ENCODE measurements at places on chromosomes 6 and 20. TPM values are rescaled to one million over a fixed set of nuclear protein-coding genes. Genes with fewer than 3 reads are reported as not detected.

Gene MICA
- total RNA-seq: 20.7 TPM

Gene PDE10A
- 1.7 TPM for total RNA-seq

Gene ZGPAT
- total RNA-seq: 34.0 TPM

DNA sequence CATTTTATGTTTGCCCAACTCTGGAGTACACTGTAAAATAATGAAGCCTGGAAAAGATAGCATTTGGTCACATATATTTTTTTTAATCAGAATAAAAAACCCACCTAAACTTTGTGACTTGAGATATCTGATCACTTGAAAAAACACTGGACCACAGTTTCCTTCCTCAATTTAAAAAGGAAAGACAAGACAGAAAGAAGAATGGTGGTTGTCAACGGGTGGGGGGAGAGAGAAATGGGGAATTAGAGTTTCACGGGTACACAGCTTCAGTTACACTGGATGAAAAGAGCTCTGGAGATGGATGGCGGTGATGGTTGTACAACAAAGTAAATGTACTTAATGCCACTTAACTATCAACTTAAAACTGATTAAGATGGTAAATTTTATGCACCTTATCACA, 14.7 kb upstream of the DST start:
- DNase-seq: no peak

DNA sequence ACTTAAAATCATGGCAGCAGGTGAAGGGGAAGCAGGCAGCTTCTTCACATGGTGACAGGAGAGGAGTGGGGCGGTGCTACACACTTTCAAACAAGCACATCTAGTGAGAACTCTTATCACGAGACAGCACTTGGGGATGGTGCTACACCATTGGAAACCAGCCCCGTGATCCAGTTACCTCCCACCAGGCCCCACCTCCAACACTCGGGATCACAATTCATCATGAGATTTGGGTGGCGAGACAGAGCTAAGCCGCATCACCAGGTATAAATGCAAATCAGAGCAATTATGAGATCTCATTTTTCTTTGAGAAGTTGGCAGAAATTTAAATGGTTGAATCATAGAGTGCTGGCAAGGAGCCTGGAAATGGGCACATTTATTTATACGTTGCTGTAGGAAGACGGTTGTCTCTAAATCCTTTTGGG, 31.4 kb downstream of the IGF2R start:
- DNase-seq: no peak
